Effector memory CD4-positive, alpha-beta T cell (primary cell): ENCODE measurements at places on chromosomes 13 and 19.

DNA sequence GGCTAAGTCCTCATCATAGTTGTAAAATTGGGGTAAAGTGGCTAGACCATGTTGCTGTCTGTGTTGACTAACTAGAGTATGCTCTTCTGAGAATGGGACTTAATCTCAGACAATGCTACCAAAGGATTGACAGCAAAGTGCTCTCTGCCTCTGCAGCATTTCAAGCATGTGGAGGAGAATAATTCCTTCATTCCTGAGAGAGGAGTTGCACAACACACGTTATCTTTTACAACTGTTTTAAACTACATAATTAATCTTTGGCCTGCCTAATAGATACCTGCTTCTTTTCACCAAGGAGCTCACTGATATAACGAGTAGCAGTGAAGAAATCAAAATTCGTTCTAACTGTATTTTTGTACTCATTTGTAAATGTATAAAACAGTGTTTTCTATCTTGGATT lies 2172.2 kb downstream of the PCDH9 start:
- no peak for DNase-seq

GRCh38 chr19:45874620-45874966 lies 10.5 kb downstream of the FOXA3 start:
- no peak for DNase-seq

- no peak for DNase-seq
Measured at GRCh38 chr13:77139306-77139705, 112.3 kb upstream of the FBXL3 start.

GRCh38 chr13:102651892-102652291 lies 43.0 kb downstream of the METTL21C start:
- DNase-seq: no peak

DNA sequence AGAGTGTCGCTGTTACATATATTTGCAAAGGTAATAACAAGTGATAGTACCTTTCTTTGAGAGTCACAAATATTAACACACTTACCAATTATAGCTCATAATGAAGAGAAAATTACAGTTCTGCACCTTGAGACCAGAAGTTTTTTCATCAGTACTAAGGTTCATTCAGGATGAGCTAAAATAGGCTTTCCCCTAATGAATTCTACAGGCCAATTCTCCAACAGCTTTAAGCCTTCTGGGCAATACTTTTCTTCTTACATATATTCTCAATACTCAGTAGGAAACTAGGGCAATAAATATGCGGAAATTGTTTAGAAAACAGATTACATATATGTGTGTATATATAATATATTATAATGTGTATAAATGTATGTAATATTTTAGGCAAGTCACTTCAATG lies 2672.8 kb upstream of the PCDH20 start:
- DNase-seq: no peak
